ENCODE measurements at places on chromosomes 12 and 14.

DNA sequence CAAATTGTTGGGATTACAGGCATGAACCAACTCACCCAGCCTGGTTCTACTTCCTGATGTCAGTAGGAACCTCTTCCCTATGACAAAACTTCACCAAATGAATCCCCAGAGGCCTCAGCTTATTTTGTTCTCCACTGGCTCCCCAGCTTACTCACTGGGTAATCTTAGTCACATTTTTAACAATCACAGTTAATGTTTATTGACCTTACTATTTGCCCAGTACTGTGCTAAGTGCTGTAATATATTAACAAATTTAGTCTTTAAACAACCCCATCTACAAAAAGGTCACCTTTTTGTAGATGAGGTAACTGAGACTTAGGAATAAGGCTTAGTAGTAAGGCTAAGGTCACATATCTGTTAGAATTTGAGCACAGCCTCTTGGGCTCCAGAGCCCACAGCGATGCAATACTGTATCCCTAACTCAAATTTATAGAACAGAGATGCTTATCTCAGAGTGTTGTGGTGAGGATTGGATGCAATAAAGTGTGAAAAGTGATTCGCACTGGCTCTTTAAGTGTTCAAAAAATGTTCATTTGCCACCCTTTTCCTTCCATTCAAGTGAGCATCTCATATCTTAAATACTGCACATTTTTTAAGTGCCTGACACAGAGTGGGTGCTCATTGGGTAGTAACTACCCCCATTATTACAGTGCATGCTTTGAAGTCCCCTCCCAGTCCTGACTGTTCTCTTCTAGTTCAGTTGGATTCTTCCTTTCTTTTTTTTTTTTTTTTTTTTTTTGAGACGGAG lies 146.4 kb upstream of the ARHGAP5 start:
- no peak for DNase-seq

DNA sequence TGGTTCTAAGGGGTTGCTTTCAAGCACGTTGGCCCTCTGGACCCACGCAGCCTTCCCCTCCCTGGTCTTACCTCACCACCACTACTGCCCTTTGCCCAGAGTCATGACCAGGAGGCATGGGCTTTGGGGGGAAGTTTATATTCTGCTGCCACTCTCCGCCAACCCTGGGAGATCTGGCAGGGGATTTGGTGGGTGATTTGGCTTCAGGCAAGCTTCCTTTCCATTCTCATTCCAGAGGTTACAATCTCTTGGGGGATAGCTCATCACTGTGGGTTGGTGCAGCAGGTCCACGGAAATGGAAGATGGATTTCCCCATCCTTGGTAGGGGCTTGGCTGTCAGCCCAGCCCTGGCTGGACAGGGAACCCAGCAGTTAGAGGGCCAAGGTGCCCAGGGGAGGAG lies 6.3 kb downstream of the PAH start:
- DNase-seq: no peak

GRCh38 chr12:14879222-14879933 lies 6.3 kb downstream of the MGP start:
- no peak for DNase-seq

DNA sequence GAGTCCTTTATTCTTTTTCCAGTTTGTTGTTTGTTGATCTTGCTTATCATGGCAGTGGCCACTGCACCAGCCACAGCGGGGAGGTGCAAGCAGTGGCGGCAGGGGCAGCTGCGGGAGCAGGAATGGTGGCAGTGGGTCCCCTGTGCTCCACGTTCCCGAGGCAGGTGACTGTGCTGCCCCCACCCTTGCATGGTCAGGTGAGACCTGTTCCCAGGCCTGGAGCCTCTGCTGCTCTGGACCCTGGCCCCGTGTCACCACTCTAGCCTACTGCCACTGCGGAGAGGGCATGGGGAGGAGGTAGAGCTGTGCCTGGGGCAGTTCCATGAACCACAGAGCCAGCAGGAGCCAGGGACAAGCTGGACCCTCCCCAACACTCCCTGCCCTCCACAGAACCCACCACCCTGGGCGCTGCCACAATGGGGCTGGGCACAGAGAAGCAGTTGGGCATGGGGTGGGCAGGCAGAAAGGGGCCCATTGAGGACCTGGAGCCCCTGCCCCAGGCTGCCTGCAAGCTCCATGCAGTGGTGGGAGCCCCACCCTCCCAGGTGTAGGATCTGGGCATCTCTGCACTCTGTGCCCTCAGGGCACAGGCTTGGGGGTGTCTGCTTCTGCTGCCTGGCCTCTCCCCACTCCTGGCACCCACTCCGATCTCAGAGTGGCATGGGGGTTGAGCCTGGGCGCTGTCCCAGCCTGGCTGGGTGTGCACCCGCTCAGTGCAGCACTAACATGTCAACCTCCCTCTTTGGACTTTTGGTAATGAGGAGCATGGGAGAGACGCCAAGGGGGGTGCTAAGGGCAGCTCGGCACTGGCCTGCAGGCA lies 23.1 kb upstream of the WDR20 start:
- DNase-seq: no peak

DNA sequence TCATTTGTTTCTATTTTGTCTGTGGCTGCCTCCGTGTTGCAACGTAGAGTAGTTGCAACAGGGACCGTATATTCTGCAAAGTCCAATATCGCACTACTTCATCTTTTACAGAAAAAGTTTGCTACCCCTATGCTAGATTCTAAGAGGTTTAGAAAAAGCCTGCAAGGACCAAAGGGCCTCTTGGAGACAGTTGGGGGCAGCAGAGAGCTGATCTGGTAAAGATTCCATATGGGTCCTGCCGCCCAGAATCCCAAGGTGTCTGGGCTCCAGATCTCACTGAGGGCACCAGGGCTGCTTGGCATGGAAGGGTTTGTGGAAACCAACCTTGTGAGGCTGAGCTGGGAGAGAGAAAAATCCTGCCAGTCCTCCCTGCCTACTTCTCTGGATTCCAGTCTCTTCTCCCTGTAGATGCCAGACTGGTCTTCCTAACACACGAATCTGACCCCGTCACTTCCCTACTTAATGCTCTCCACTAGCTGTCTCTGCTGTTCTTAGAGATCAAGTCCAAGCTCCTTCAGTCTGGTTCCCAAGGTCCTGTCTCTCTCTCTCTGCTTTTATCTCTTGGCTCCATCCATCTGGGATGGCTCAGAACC lies 74.6 kb downstream of the GLRX5 start:
- DNase-seq: no peak

- no peak for DNase-seq
Observed at GRCh38 chr14:22471545-22472121, 117.4 kb downstream of the DAD1 start.

GRCh38 chr12:1197264-1198018 lies 206.4 kb downstream of the ERC1 start:
- no peak for DNase-seq

DNA sequence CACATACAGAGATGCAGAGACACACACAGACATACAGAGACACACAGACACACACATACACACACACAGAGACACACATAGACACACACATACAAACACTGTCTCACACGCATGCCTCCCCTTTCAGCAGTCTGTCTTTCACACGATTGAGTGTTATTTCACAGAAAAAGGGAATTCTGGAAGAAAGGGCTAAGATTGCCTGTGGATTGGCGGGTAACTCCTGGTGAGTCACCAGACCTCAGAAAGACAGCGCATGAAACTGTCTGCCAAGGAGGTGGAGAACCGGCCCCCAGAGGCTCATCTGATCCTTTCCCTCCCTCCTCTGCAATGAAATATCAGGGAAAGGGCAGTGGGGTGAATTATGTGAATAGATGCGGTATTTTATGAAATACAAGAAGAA lies 127.2 kb upstream of the GSC start:
- no peak for DNase-seq

- DNase-seq: no peak
Observed at GRCh38 chr14:61034416-61035120, 53.5 kb downstream of the SLC38A6 start.

GRCh38 chr12:57722716-57723629 lies 15.6 kb downstream of the AGAP2 start:
- DNase-seq: no peak

DNA sequence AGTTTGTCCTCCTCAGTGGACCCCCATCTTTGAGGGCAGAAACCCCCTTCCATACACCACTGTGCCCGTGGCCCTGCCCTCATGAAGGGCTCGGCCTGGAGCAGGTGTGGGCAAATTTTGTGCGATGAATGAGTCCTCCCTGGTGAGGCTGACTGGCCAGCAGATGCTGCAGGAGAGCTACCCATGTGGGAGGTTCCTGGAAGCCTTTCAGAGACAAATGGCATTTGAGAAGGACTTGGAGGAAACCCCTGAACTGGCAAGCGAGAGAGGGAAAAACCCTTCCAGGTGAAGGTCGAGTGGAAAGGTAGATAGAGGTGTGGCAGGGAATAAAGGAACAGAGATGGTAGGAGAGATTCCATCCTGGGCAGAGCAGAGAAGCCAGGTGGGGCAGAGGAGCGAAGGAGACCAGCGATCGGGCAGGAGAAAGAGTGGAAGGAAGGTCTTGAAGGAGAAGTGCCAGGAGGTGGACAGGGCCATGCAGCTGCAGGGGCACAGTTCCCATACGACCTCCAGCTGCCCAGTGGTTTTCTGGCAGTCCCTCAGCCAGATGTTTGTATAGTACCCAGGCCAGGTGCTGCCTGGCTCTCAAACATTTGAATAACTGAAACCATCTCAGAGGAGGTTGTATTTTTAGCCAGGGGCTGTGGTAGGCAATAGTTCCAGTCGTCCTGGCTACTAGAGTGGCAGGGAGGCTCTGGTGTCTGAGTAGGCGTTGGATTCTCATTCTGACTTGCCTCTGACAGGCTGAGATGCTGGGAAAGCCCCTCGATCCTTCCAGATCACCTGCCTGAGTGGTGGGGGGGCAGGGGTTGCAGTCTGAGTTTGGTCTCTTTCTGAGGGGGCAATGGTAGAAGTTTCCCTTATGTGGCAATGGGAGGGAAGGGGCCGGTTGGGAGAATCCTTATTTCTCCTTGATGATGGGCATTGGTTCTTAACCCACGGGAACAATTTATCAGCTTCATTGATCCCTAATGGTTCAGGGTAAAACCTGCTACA lies 40.1 kb downstream of the FBXL14 start:
- DNase-seq: no peak

- no peak for DNase-seq
Observed at GRCh38 chr14:40987481-40987880, 619.2 kb upstream of the LRFN5 start.

GRCh38 chr12:90102957-90103652 lies 394.5 kb upstream of the ATP2B1 start:
- DNase-seq: no peak

GRCh38 chr14:50528000-50528399 lies 4.4 kb downstream of the MAP4K5 start:
- no peak for DNase-seq

GRCh38 chr12:104458694-104459367 lies 2.1 kb downstream of the CHST11 start:
- no peak for DNase-seq

- DNase-seq: no peak
Observed at GRCh38 chr14:56036353-56036752, 81.9 kb upstream of the PELI2 start.

GRCh38 chr12:116726694-116727093 lies 11.2 kb downstream of the SPRING1 start:
- DNase-seq: no peak

GRCh38 chr14:33800735-33801163 lies 150.1 kb downstream of the EGLN3 start:
- DNase-seq: no peak

DNA sequence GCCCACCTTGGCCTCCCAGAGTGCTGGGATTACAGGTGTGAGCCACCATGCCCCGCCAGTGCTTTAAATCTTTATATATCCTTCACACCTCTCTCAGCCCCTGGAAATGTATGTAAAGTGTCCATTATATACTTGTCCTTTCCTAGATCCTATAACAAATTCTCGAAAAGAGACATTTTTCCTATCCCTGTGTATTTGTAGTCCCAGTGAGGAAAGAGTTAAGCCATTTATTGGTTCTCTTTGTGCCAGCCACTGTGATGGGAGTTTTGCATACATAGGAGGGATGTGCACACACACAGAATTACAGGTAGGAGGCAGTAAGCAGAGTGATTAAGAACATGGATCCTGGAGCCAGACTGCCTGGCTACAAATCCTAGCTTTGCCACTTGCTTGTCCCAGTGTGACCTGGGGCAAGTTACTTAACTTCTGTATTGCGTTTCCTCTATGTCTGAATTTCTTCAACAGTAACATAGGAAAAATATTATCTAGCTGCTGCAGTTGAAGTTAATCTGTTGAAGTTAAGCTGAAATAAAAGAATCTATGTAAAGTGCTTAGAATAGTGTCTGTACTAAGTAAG lies 2.1 kb upstream of the RABGGTA start:
- DNase-seq: no peak

- no peak for DNase-seq
Observed at GRCh38 chr12:77947330-77947729, 116.6 kb downstream of the NAV3 start.

- no peak for DNase-seq
Observed at GRCh38 chr12:104307655-104308000, 4.1 kb downstream of the EID3 start.

- DNase-seq: no peak
Observed at GRCh38 chr14:76539130-76539529, 163.2 kb downstream of the ESRRB start.

DNA sequence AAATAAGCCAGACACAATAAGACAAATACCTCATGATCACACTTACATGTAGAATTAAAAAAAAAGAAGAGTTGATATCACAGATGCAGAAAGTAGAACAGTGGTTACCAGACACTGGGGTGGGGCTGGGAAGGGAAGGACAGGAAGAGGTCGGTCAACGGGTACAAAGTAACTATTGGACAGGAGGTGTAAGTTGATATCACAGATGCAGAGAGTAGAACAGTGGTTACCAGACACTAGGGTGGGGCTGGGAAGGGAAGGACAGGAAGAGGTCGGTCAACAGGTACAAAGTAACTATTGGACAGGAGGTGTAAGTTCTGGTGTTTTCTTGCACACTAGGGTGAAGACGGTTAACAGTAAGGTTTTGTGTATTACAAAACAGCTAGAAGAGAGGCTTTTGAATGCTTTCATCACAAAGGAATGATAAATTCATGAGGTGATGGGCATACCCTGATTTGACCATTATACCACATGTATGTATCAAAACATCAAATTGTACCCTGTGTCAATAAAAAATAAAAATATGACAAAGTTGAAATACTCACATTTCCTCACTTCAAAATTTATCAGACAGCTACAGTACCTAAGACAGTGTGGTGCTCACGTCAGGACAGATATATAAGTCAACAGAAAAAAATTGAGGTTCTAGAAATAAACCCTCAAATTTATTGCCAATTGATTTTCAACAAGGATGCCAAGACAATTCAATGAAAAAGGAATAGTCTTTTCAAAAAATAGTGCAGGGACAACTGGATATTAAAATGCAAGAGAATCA lies 32.8 kb downstream of the GALC start:
- no peak for DNase-seq

DNA sequence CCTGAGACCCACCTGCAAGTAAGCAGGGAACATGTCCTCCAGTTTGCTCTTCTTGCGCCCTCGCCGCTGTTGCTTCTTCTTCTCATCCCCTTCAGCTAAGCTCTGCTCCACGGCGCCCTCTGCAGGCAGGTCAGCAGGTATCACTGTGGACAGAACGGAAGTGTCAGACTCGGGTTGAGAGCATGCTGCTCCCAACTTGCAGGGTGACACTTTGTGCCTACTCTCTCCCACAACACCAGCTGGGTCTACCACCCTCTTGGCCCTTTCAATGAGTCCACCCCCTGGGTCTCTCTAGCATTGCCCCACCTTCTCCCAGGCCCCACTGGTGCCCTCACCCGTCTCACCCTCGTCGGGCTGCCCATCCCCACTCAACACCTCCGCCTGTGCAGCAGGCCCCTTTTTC lies 16.7 kb downstream of the KMT2D start:
- peak; percentile 82 for DNase-seq

All from T-helper 17 cell (primary cell).